Stimulated activated CD4-positive, alpha-beta T cell treated with anti-CD3 and anti-CD28 coated beads, TNF-alpha, amount 100 ng/mL, for 24 hours (primary cell): ENCODE measurements at places on chromosomes 2 and 18.

DNA sequence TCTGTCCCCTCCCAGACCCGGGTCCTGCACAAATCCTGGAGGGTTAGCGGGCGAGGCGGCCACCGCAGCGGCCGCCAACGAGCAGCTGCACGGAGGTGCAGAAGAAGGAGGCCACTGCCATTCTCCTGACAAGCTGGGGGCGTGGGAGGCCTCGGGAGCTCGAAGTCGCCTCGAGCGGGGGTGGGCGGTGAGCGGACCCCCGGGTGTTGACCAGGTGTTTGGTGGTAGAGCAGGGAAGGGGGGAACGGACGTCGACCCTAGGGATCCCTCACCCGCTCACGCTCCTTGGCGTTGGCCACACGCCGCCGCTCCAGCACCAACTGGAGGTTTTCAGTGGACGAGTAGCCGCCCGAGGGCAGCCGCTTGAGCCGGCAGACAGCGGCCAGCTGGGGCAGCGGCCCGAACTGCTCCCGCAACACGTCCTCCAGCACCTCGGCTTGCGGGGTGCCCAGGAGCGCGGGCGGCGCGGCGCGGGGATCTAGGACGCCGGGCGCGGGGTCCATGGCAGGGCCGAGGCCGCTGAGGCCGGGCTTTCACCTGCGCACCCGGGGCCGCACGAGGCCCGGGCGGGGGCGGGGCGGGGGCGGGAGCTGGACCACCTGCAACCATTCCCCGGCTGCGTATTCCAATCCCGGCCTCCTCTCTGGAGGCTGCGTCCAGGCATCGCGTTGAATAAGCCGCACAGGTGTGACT is at the start of gene FIGLA:
FIGLA (minus strand) TSS at position 508 of the 693 bp plus-strand sequence; CDS start at position 503, 5 bp downstream.
- DNase-seq, result no peak

DNA sequence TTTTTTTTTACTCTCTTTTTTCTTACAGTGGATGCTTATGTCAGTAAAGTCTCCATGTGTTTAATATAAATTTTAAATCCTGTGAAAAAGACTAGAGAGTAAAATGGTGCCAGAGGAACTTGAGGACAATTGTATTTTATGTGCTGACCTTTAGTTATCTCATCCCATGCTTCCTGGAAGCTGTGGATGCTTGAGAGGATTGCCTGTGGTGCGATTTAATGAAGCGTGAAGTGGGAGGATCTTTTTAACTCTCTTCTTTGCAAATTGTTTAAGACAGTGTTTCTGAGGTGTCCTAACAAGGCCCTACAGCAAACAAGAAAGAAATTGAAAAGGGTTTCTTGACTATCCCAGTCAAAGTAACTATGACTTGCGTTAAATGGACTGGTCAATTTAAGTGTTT is 84.2 kb downstream of the DTNA start:
- no peak for DNase-seq

GRCh38 chr18:5380586-5380985 is 85.1 kb upstream of the ZBTB14 start:
- DNase-seq, result no peak

GRCh38 chr2:202717598-202718310 is 83.0 kb downstream of the FAM117B start:
- DNase-seq, result no peak

GRCh38 chr2:224042191-224042696 is 3.2 kb upstream of the SERPINE2 start:
- no peak for DNase-seq

GRCh38 chr18:49514577-49514976 is 27.5 kb upstream of the C18orf32 start:
- no peak for DNase-seq
